ENCODE measurements at places on chromosomes 3 and 15.
A peak's percentile ranks its signal among the peaks of the same experiment; 100 is the strongest.

DNA sequence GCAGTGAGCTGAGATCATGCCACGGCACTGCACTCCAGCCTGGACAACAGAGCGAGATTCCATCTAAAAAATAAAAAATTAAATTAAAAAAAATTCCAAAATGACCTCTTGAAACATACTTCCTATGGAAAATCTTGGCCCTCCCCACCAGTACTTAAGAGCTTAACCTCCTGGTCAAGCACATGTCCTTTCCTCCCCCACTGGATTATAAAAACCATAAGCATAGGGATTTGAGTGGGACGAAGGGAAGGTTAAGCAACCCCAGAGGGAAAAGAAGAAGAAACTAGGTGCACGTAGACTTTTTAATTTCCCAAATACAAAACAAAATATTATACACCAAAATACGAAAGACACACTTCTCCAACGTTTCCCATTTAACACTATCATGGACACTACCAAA is 25.3 kb downstream of the SLC4A7 start:
- no peak for DNase-seq

DNA sequence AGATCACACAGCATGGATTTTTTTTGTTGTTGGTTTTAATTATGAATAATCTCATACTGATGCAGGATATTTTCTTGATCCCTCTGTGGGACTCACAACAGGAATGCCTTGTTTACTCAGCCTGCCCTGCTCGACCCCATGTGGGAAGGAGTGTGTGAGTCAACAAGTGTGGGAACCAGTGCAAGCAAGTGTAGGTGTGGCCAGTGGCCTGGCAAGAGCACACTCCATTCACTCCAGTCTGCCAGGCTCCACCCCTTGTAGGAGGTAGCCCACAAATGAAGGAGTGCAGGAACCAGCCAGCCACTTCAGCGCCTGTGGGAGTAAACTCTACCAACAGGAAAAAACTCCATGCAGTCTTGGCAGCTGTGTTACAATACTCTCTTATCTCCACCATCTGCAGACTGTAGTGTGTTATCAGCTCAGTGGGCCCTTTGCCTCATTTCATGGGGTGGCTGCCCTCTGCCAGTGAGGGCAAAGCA is 393.6 kb downstream of the OTOL1 start:
- DNase-seq = peak; percentile 90

DNA sequence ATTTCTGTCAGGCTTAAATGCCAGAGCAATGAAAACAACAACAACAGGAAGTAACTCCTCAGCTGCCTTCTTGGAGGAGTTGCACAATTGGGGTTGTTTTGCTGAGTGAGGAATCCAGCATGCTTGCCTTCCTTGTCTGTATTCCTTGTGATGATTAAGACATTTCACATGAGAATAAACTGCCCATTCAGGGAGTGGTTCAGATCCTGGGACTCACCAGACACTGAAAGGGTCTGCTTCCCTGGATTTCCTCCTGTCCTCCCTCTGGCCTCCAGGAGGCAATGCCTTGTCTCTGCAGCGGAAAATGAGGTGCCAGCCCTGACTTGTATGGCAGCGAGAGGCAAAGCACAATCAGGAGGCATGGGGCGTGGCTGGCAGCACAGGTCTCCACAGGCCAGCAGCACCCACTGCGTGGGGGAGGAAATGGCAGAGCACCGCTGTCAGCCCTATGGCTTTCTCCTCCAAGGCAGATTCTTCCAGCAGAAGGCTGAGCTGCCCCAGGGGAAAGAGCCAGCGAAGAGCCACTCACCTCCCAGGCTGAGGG is 41.5 kb downstream of the RBP2 start:
- DNase-seq = peak; percentile 7

- no peak for DNase-seq
Observed at GRCh38 chr15:57916695-57917094, 148.8 kb downstream of the ALDH1A2 start.

- DNase-seq = no peak
Observed at GRCh38 chr3:48430708-48431101, 819 bp upstream of the PLXNB1 start.

- DNase-seq = no peak
Observed at GRCh38 chr3:29438580-29438979, 157.7 kb downstream of the RBMS3 start.

- DNase-seq = peak; percentile 83
Observed at GRCh38 chr15:37877851-37878741, 56.3 kb upstream of the TMCO5A start.

GRCh38 chr3:151879037-151879436 is 5.6 kb downstream of the SUCNR1 start:
- DNase-seq = no peak

- DNase-seq = peak; percentile 38
Observed at GRCh38 chr15:99361545-99362185, 110.4 kb downstream of the LRRC28 start.

DNA sequence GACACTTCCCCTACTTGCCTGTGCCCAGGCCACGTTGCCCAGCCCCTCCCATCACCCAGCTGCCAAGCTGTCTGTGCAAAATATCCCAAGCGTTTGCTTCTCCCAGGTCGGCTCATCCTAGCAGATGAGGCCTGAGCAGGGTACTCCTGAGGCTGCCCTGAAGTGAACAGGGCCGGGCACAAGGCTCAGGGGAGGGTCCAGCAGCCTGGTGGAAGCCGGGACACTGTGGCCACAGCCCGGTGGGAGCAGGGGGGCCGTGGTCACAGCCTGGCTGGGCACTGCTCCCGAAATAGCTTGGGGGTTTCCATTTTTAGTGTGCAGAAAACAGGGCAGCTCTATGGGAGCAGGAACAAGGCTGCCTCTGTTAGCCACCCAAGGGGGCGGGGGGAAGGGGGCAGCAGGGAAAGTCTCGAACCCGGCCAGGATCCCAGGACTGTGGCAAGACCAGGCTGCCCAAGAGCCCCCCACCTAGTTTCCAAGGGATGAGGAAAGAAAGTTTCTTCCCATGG is 3.4 kb downstream of the PLXNB1 start:
- DNase-seq = no peak

DNA sequence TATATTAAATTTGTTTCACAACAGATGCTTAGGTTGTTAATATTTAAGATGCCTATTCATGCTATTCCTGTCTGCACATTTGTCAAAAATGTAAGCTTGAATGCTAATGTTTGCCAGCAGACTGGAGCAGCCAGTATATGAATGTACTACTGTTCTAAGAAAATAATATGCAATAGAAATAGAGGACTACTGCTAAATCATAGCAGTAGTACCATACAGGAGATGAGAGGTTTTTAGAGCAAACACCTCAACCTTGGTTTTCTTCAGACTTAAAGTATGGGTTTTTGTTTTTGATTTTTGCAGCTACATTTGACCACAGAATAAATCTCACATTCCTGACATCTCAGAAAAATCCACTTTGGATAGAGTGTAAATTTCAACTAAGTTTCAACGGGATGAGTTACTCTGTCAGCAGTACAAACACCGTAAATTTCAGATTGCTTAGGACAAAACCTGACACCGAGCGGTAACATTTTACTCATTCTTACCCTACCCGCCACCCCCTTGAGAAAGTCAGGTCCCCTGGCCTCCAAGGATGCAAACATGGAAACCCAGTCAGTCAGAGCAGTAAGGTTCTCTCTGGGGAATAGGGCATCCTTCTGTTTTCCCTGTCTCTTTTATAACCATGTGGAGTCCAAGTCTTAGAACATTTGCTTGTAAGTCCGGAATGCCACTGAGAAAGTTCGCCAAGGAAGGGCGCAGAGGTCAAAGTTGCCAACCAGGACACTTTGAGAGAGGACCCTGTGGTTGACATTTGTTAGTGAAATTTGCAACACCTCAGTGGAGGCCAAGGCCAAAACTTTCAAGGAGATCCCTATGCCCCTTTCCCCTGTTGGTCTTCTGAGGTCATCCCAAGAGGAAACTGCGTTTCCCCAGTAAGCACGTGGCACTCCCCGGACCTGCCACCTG is 17.9 kb upstream of the SATB1 start:
- DNase-seq = no peak

- peak; percentile 82 for DNase-seq
Observed at GRCh38 chr15:81480645-81481053, 106.6 kb upstream of the TMC3 start.

DNA sequence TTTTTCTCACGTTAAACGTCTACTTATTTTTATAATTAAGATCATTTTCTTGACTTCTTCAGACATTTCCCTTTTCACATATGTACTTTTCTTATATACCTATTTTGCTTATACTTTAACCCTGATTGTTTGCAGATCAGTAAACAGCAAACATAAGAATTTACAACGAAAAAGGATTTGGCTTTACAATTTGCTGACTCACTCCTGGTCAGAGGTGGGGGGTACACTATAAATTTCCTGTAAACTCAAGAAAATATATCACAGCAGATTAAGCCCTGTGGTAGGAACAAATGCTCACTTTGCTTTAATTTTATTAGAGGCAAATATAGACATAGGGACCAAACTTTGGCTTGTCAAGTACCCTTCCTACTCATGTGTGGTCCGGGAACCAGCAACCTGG is 185.0 kb downstream of the PLCL2 start:
- DNase-seq = no peak

DNA sequence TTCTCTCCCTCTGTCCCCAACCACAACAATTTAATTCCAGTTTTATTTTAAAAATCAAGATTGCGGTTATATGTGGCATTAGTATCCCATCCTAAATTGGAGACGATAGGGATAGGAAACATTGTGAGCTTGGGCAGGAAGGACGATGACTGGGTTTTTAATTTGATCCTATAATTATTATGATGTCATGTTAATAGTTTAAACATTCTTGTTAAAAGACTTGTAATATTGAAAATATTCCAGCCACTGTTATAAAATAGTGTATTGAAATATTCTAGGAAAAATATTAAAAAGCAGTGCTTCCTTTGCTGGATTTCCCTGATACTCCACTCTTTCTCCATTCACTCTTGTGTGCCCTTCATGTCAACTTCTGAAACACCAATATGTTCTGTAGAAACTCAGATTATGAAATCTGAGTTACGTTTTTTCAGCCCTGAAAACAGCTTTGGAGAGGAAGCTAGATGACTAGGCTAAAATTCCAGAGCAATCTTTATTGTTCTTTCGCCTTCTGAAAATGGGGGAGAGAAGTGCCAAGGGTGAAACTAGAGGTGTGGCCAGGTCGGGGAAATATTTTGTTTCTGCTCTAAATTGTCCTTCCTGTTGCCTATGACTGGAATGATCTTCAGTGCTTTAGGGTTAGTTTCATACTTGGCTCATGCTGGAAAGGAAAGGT is 46.1 kb upstream of the MAP3K13 start:
- peak; percentile 85 for DNase-seq

- no peak for DNase-seq
Observed at GRCh38 chr3:51398595-51399310, 7.7 kb downstream of the RBM15B start.

- peak; percentile 54 for DNase-seq
Observed at GRCh38 chr3:157294491-157294890, 134.5 kb upstream of the CCNL1 start.

DNA sequence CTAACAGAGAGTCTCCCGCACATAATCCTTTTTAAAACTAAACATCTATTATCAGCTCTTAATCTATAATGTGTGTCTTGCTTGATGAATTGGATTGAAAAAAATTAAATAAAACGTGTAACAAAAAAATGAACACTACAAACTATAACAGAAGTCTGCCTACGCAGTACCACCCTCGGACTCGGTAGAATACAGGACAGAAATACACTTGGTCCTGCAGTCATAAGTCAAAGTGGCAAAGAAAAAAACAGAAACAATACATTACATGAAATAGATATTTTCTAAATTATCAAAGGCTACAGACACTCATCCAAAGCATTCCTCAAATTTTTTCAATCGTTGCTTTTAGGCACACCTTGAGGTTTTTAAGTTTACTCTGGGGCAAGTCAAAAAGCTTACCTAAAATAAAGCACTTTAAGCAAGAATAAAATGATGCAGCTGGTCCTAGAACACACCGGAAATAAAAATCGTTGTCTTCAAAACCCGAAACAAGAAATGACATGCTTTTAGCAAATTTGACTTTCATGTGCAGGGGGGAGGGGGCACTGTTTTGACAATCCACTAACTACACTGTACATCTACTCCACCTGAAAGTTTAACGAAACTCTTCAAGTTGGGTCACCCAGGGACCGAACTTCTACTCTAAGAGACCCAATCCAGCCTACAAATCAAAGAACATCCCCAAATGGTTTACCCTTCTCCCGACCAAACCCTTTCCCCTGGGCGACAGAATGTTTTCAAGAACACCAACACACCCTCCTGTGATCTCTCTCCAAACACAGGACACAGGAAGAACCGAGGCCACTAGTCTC is 1.3 kb downstream of the ADAM10 start:
- peak; percentile 22 for DNase-seq

- peak; percentile 98 for DNase-seq
Observed at GRCh38 chr3:57974796-57975388, 33.3 kb upstream of the FLNB start.

DNA sequence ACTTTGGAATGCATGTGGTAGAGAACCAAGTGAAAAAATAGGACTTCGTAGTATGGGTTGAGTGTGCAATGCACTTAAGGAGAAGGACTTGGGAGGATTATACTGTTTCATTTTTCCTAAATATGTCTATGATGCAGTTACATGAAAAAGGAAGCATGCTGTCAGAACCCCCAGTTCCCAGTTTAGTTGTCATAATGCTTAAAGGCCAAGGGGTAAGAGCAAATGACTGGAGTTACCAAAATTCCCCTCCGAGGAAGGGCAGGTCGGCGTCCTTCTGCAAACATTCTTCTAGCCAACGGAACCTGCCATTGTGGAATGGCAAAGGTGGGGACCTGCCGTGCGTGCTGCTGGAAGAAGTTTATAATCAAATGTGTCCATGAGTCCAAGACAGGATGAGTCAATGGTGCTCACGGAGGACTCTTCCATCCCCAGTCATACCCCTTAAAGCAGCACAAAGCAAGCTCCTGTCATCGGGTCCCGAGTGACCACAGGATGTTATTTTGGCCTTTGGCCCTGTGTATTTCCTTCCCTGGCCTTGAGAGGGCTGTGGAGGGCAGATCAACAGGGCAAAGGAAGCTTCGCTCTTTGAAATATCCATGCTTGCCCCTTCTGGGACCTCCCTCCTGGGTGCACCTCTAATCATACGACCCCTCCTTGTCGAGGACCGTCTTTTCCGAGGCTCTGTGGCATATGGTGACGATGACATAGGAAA is 93.2 kb downstream of the SLCO3A1 start:
- DNase-seq = no peak

DNA sequence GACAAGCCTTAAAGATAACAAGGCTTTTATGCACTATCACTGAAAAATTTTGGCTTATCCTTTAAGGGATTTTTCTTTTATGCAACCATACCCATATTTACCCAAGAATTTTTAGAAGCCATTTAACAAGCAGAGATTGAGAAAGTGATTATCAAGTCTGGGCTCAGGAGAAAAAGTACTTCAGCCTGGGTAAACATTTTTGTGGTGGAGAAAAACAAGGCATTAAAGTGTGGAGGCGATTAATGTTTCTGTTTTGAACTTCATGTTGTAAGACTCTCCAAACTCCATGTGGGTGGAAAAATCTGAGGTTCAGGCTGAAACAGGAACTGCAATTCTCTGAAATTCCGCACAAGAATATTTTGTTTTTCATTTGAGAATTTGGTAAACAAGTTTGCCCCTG is 260.4 kb upstream of the KCNMB2 start:
- peak; percentile 20 for DNase-seq

DNA sequence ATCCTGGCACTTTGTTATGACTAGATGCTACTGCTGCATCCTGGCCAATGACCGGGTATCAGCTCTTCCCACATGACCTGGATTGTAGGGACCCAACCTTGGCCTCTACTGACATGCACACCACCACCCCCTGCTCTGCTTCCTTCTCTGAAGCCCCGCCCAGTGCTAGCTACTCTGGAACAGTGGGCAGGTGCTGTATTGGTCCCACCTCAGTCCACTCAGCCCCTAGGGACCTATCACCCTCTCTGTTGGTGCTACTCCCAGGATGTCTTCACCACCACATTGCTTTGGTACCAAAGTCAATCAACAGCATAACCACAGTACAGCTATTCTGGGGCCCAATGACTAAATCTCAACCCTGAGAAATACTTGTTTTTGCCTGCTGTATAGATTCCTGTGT is 170.2 kb upstream of the PRICKLE2 start:
- no peak for DNase-seq

Measured in fibroblast of the aortic adventitia (primary cell).